Left ventricle myocardium superior (tissue), 1 donor: ENCODE measurements at places on chromosomes 11 and 22. TPM values are rescaled to one million over a fixed set of nuclear protein-coding genes. Genes with fewer than 3 reads are reported as not detected.

- no peak for DNase-seq
Observed at GRCh38 chr11:120326228-120326627, 1.1 kb downstream of the TLCD5 start.

GRCh38 chr11:128536506-128536905 lies 50.9 kb downstream of the ETS1 start:
- DNase-seq: no peak

- DNase-seq: no peak
Observed at GRCh38 chr11:29022676-29023075, 914.5 kb downstream of the METTL15 start.

DNA sequence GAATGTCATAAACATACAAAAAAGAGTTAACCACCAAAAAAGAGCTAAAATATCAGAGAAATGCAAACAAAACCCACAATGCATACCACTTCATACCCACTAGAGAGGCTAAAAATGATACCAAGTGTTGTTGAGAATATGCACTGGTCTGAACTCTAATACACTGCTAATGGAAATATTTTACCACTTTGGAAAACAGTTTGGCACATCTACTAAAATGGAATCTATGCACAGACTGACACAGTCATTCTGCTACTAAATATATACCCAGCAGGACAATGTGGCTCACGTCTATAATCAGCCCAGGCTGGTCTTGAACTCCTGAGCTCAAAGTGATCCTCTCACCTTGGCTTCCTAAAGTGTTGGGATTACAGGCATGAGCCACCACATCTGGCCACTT lies 18.0 kb downstream of the MAPK1 start:
- no peak for DNase-seq

GRCh38 chr11:92480499-92480898 lies 255.9 kb downstream of the FAT3 start:
- DNase-seq: no peak

- peak; percentile 49 for DNase-seq
Observed at GRCh38 chr22:18031695-18032454, 7.5 kb upstream of the MICAL3 start.

DNA sequence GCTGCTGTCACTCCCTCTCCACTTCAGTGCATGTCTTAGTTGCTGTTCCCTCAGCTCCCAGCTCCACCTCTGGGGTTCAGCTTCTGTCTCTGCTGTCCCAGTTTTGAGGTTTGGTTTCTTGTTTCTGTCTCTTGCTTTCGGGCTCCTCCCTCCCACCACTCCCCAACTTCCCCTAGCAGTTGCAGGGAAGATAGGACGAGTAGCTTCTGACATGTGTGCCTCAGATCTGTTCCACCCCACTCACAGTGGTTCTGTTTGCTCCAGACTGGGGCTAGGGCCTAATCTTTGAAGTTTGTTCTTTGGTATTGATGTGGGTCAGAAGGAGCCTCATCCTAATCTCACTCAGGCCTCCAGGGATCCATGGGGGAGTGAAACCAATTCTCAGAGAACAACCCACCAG lies 2.6 kb upstream of the RRM1 start:
- no peak for DNase-seq

LINC01488 gene
- total RNA-seq: not detected

C11orf16 gene
- total RNA-seq: not detected

SMTNL1 gene
- not detected for total RNA-seq

NCR3LG1 gene
- 0.55 TPM for total RNA-seq
